ENCODE measurements at places on chromosomes 13 and 19.

DNA sequence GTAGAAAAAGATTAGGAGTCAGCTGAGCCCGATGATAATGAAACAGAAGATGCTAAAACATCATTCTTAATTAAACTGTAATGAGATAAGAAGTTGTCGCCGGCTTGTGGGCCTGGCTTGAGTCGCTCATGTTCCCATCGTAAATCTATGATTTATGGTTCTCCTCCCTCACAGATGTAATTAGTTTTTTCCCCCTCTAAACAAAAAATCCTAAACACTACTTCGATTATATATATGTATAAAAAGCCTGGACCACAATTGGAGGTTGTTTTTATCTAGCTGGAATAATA lies 151.3 kb downstream of the PTPRS start:
- DNase-seq, result no peak

DNA sequence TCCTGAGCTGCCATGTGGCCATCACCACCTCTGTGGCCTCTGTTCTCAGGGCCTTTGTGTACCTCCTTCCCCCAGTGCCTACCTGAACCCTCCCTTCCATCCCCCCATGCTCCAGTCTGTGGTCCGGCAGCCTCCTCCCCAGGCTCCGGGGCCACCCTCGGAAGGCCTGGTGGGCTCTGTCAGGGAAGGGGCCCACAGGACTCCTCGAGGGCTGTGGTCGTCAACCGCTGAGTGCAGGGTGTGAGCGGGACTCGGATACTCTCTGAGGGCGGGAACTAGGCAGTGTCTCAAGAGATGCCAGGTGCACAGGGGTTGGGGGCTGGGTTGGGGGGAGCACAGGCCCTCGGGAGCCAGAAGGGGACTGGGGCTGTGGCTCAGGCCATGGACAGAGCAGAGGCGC lies 3.9 kb downstream of the MAP2K7 start:
- DNase-seq, result no peak

GRCh38 chr19:42402376-42403116 lies 12.4 kb upstream of the CNFN start:
- no peak for DNase-seq

- DNase-seq, result peak; percentile 95
Observed at GRCh38 chr19:51338563-51339312, 3.2 kb downstream of the VSIG10L start.

GRCh38 chr13:106336668-106337067 lies 198.8 kb downstream of the EFNB2 start:
- no peak for DNase-seq

- no peak for DNase-seq
Observed at GRCh38 chr13:84446972-84447639, 564.8 kb upstream of the SLITRK1 start.

GRCh38 chr19:51739466-51740213 lies 12.0 kb downstream of the FPR1 start:
- DNase-seq, result no peak

DNA sequence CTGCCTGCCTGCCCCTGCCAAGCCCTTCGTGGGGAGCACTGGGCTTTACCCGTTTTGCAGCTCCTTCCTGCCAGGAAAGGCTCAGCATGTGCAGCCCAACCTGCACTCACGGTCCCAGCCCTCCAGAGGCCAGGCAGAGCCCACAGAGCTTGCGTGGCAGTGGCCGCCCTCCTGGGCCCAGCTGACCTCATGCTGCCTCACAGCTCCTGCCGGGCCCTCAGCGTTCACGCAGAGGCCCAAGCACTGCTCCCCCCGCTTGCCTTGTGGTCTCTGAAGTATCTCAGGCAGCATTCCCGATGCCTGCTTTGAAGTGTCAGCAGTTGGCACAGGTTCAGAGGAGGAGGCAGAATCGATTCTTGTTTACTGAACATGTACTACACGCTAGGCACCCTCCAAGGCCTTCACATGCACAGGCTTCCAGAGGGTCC lies 32.5 kb downstream of the CAPN12 start:
- DNase-seq, result no peak

- no peak for DNase-seq
Observed at GRCh38 chr19:963486-963951, 20.6 kb upstream of the WDR18 start.

GRCh38 chr19:17332360-17332676 lies 2.3 kb downstream of the ANO8 start:
- no peak for DNase-seq

- no peak for DNase-seq
Observed at GRCh38 chr19:48006762-48007161, 12.3 kb downstream of the ELSPBP1 start.

DNA sequence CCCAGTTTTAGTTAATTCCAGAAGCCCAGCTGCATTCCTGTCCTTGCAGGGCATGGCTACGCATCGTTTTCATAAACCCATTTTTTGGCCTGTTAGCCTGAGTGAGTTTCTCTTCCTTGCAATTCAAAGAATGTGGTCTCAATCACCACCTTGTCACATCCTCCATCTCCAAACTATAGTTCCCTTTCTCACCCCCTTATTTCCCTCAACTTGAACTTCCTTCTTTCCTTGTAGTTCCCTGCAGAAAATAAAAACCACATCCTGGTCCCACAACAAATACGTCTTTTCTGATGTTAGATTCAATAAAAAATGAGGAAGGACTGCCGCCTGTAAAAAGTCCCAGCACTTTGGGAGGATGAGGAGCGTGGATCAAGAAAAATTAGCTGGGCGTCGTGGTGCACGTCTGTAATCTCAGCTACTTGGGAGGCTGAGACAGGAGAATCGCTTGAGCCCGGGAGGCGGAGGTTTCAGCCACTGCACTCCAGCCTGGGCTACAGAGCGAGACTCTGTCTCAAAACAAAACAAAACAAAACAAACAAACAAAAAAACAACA lies 13.2 kb downstream of the ADGRE3 start:
- DNase-seq, result no peak

DNA sequence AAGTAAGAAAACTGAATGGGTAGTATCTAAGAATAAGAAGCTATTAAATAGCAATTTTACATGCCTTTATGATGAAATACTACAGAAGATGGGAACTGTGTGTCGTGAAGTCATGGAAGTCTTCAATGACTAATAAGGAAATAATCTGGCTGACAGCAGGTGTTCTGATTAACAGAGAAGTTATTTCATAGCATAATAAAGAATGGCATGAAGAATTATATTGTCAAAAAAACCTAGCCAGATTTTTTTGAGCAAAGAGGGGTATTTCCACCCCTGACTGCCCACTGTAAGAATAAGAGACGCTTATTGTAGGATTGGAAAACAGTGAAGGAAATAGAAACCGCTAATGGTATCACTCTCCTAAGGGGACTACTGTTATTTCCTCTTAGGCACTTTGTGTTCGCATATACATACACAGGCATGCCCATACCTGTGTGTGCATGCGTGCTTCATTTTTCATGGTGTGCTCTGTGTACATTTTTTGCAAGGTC lies 318.8 kb downstream of the SHISA2 start:
- DNase-seq, result no peak

- DNase-seq, result no peak
Observed at GRCh38 chr13:47351798-47352197, 454.9 kb upstream of the HTR2A start.

GRCh38 chr19:4083677-4084546 lies 17.2 kb upstream of the ZBTB7A start:
- DNase-seq, result peak; percentile 84

DNA sequence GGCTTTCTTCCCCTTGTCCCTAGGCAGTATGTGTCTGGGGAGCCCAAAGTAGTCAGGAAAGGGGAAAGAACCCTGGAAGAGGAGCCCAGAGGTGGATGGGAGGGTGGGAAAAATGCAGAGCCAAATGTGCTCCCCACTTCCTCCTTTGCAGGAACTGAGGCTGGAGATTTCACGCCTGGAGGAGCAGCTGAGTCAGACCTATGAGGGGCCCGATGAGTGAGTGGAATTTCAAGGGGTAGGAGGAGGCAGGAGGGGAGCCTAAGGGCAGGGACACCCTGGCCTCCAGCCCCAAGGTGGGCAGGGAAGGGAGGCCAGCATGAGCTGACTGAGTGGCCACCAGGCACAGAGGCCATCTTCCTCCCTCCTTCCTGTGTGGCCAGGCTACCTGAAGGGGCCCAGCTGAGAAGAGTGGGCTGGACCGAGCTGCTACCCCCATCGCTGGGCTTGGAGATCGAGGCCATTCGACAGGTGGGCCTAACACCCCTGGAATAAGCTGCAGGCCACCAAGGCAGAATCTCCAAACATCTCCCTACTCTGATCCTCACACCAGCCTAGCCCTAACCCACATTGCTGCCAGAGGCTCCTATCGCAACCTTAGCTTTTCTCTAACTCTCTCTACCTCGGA lies 14.3 kb downstream of the PTH2 start:
- DNase-seq, result no peak

- no peak for DNase-seq
Observed at GRCh38 chr13:38090913-38091312, 221.3 kb upstream of the TRPC4 start.

DNA sequence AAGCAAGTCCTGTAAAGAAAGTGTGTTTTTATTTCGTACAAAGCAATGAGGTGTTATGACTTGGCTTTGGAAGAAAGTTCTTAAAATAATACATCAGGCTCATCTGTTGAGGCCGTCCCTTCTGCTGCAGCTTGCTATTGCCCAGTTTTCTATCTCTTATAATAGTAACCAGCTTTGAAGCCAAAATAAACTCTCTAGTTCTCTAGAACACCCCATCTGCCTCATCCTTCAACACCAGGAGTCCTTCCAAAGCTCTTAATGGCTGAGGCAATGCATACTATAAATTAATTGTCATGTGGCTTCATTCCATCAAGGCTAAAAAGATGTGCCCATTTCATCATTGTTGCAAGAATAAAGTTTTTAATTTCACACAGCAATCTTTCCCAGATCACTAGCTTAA lies 49.4 kb upstream of the IPO5 start:
- DNase-seq, result no peak

DNA sequence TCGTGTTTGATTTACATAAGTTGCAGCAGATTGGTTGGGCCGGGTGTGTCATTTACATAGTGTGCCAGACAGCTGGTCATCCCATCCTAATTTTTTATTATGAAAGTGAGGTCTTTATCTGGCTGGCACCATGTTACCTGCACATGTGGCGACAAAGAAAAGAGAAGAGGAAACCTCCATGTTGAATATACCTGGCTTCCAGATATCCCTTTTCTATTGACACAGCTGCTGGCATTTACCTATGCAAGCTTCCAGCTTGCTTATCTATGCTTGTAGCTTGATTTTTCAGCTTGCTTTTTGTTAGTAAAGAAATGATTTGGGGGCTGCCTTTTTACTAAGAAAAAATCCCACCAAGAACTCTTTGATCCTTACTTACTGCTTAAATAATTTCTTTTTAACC lies 681.3 kb upstream of the SLITRK1 start:
- DNase-seq, result no peak

DNA sequence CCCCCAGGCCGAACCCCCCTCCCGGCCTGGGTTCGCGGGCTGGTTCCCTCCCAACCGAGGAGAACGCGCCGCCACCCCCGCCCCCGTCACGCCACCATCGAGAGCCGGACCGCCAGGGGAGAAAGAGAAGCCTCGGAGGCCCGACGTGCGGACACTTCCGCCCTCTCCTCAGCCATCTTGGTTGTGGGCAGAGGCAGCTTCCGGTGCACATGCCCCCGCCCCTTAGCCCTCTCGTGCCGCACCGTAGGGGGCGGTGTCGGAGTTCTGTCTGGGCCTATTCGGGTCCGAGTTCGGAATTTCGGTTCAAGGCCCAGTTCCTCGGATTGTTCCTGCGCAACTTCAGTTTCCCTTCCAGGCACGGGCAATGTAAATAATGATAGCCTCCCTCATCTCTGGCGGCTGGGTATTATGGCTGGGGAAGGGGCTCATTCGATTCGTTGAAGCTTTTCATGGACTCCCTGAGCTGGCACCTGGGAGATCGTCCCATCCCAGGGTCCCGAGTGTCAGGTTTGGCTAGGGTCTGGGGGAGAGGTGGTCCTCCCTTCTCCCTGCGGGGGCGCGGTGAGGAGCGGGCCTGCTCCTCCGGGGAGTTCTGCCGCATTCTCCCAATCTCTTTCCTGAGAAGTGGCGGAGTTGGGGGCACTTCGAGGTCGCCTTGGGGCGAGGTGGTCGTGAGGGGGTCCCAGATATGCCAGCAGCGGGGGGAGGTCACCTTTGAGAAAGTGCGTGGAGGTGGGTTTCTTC lies at the start of the genes IER2 and STX10:
TSS of gene IER2 (plus strand) at position 225 of the 744 bp plus-strand sequence. CDS start 2,776 bp downstream, outside the sequence.
TSS of gene STX10 (minus strand) at position 189 of the 744 bp plus-strand sequence. CDS start 202 bp downstream, outside the sequence.
- peak; percentile 95 for DNase-seq

DNA sequence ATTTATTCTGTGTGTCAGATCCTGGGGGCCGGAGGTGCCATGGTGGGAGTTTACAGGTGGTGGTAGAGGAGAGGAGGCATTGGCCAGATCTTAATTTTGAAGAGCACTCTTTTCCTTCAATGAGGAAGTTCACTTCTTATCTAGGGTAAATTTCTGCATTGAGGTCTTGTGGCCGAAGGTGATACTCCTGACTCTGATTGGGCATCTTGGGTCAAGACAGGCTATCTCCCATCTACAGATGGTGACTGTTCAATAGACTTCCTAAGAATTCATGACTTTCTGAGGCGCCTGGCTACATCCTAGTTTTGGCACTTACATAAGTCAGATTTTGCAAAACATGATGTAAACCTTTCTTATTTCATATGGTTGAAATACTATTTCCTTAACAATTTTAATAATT lies 135.2 kb downstream of the SUCLA2 start:
- no peak for DNase-seq

GRCh38 chr13:44198826-44199225 lies 174.8 kb upstream of the SERP2 start:
- no peak for DNase-seq

DNA sequence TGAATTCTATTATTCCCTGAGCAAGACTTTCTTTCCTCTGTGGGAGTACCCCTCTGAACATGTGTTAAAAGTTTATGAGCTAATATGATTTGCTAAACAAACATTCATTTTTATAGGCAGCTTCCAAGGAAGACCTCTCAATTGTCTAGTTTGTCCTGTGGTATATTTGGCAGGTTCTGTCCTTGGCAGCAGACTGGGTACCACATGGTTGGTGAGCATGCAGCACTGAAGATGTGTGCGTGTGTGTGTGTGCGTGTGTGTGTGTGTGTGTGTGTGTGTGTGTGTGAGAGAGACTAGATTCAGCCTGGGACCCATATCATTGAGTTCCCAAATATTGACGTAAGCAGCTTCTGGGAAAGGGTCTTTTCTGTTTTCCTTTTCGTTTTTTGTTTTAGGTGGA lies 24.0 kb downstream of the FGF9 start:
- DNase-seq, result no peak

- no peak for DNase-seq
Observed at GRCh38 chr13:30465343-30465592, 468 bp downstream of the HMGB1 start.

GRCh38 chr13:51797664-51798488 lies 6.1 kb downstream of the DHRS12 start:
- DNase-seq, result peak; percentile 65

- DNase-seq, result peak; percentile 72
Observed at GRCh38 chr19:55112777-55113569, 4.5 kb downstream of the PPP1R12C start.

- no peak for DNase-seq
Observed at GRCh38 chr13:95323930-95324662, 22.8 kb upstream of the ABCC4 start.

GRCh38 chr19:58409010-58409790 lies 751 bp downstream of the ZNF584 start:
- DNase-seq, result no peak

- no peak for DNase-seq
Observed at GRCh38 chr13:76398425-76398824, 487.8 kb downstream of the KCTD12 start.

Data from GM13976 (cell line).